ENCODE measurements at places on chromosomes 11 and 22.

DNA sequence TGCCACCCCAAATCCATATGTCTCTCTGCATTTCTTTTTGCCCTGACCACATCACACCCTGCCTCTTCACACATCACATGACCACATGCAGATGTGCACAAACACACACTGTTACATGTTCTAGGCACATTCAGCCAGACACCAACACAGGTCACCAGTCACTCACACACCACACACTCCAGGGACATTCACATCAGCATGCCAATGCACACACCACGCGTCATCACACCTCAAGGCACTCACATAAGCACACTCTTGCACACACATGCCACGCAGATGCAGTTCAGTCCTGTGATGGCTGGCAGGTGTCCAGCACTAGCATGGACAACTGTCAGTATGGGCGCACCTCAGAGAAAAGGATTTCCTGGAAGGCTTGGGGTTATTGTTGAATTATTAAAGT, 77.0 kb upstream of the MYOD1 start:
- no peak for DNase-seq

- no peak for DNase-seq
These were observed 45.4 kb downstream of the TP53I11 start for GRCh38 chr11:44905131-44905866.

- DNase-seq = no peak
These were observed 6.2 kb downstream of the PICALM start for GRCh38 chr11:86062719-86063118.

- peak; percentile 33 for DNase-seq
These were observed 388 bp downstream of the HINFP start for GRCh38 chr11:119121811-119122124.

- no peak for DNase-seq
These were observed 32.9 kb upstream of the FSHB start for GRCh38 chr11:30197869-30198268.

DNA sequence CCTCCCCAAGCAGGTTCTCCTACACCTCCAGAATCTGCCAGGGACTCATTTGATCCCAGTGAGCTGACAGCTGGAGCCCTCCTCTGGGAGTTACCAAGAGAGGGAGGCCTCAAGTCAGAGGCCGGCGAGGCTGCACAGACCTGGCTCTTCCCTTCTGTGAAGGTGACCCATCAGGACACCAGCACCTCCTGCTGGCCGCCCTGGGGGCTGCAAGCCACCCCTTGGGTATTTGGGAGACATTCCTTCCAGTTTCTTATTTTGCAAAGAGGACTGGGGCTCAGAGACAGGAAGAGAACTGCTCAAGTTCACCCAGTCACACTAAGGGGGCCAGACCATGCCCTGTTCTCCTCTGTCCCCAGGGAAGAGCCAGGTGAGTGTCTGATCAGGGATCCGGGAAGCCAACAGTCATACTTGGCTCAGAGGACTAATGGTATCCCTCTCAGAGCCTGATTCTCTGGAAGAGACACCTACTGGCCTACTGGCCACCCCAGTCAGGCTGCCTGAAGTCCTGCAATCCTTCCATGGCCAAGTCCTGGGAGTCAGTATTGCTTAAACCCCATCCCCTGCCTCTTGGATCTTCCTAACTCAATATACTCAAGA, 40.5 kb upstream of the RIC3 start:
- DNase-seq = no peak

DNA sequence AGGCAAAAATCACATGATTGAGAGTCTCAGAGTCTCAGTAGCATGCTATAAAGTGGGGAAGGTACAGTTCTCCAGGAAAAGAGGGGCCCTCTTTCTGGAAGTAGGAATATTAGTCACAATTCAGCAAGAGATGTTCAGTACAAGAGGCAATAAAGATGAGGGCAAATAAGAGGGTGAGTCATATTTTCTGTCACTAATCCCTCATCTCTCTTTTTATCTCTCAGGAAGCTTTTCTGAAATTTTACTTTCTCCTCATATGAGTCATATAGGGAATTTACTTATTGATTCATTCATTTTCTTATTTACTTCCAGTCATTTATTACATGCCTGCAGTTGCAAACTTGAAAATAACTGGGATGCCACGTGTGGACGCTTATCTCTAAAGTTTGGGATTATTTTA, 3.4 kb upstream of the NXPE1 start:
- no peak for DNase-seq

- peak; percentile 19 for DNase-seq
These were observed at the start of gene TUB for GRCh38 chr11:8080674-8081590. TUB (plus strand) TSS chr11:8081211; CDS start chr11:8081511, 300 bp downstream.

- no peak for DNase-seq
These were observed 230.9 kb upstream of the SESN3 start for GRCh38 chr11:95461858-95462257.

- DNase-seq = no peak
These were observed 146.2 kb downstream of the TBC1D22A start for GRCh38 chr22:46908641-46909107.

GRCh38 chr11:82007521-82007920, 726.1 kb downstream of the FAM181B start:
- DNase-seq = no peak

DNA sequence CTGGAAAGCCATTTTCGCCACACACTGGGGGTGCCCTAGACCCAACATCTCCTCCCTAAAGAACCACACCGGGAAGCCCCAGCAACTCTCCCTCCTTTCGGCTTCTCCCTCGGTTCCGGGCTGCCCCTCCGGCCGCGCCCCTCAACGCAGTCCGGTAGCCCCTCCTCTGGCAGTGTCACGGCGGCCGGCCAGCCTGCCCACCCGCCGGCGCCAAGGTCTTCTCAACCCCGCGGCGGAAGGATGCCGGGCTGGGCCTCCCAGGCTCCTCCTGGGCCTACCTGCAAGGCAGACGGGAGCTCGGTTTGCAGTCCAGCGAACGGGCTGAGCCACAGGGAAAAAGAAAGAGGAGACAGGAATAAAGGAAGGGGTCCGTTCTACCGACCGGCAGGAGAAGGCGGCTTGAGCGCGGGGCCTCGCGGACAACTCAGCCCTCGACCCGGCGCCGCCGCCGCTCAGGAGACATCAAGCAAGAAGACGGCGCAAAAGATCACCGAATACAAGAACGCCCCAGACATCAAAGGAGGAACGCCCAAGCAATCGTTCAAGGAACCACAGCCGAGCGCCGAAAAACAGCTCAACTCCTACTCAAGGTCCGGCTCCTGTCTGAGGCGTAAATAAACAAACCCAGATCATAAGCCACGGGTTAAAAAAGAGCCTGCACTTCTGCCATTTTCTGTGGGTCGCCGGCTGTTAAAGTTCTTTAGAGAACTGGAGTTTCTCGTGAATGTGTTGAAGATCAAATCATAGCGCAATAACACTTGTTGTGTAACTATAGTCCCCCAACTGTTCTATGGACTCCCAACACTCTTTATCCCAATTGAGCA, at the start of gene AMBRA1:
TSS of gene AMBRA1 (minus strand) at position 474 of the 824 bp plus-strand sequence. CDS start 45,643 bp downstream, outside the sequence.
- DNase-seq = peak; percentile 77

DNA sequence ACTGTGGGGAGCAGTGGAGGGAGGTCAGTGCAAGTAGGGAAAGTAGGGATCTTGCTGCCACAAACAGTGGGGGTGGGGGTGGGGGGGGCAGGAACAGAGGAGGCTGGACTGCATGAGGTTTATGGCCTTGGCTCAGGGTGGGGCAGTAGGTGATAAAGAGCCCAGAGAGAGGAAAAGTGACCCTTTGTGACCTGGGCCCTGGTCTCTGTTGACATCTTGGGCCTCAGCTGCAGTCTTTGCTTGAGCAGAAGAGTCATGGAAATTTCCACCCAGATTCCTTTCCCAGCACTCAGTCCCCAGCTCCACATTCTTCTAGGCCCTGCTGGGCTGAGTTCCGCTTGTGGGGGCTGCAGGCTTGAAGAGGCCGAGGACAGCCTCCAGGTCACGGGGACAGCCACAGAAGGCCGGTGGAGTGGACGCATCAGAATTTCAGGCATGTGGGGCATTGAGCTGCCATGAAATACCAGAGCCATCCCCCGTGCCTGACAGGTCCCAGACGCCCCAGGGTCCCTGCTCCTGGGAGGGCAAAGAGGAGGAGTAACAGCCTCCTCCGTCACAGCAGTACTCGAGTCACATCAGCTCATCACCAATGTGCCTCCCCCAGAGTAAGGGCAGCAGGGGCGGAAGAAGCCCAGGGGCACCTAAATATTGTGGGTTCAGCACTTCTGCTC, 9.7 kb upstream of the MALAT1 start:
- DNase-seq = no peak

DNA sequence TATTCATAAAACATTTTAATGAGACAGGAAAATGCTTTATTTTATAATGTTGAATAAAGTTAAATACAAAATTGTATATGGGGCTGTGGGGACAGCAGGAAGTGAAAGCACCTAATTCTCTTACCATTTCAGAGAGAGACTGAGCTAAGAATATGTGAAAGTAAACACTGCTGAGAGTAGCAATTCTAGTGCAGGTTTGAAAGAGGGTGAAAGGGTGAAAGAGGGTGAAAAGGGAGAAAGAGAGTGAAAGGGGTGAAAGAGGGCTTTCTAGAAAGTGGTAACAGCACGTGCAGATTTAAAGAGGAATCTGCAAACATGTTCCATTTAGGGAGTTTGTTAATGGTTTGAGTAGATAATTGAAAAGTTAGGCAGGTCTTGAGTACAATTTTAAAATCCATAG, 652.0 kb upstream of the CCDC90B start:
- no peak for DNase-seq

DNA sequence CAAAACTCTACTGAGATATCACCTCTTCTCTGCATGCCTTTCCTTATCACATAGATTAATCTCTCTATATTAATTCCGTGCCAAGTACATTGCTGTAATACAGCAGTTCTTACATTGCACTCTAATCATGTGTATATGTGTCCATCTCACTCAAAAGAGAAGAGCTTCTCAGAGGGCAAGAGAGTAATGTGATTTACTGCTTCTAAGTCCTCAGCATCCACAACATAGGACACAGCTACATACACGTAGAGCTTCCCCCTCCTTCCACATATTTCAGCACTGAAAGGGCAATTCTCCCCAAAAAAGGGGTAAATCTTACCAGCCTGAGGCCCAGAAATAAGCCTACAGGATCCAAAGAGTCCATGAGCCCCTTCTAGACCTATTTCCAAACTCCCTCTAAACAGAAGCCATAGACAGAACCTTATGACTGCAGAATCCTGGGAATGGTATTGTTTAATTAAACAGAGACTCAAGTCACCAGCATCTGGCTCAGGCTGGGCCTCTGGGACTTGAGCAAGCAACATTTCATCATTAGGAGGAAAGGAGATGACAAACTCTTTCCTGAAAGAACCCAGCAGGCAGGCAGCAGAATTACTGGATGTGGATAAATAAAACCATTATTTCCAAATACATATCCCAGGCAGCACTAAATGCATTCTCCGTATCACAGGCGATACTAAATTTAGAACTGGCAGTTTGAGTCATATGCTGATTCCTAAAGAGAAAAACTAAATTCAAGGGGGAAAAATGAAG, 87.2 kb downstream of the KCNC1 start:
- DNase-seq = no peak

- DNase-seq = no peak
These were observed 29.2 kb upstream of the POGLUT3 start for GRCh38 chr11:108527382-108527781.

GRCh38 chr11:102199673-102200072, 89.4 kb downstream of the YAP1 start:
- no peak for DNase-seq

DNA sequence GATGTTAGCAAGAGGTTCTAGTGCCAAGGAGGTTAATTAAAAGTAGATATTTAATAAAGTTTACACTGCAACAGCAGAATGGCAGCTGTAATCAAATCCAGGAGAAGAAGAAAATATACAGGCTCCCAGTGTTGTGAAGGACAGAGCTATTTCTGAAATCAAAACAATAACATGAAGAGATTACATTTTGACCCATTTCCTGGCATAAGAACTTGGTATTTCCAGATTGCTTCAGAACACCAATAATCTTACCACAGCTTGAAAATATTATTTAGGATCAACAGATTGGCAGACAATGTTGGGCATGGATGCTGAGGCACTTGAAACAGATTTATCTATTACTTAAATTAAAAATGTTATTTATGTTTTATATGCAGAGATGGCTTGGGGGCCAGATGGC, 692.5 kb downstream of the KCNA4 start:
- DNase-seq = no peak

DNA sequence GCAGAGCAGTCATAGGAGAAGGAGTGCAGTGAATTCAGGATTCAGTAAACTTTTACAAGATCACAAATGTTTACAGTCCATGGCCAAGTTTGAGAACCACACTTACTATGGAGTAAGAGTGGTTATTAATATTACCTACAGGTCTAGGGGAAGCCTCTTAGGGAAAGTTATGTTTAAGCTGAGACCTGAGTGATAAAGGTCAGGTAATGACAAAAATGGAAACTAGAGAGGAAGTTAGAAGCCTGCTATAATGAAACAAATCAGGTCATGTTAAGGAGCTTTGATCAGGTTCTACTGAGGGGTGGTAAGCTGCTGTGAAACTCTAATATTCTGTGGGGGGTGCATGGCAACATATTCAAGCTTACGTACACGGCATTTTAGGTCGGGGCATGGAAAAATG, 32.5 kb upstream of the SLC22A9 start:
- no peak for DNase-seq

- DNase-seq = no peak
These were observed 940.4 kb downstream of the DLG2 start for GRCh38 chr11:84686716-84687115.

- DNase-seq = no peak
These were observed 27.0 kb upstream of the MICAL2 start for GRCh38 chr11:12083380-12083779.

- no peak for DNase-seq
These were observed 11.3 kb downstream of the CECR2 start for GRCh38 chr22:17380359-17381087.

DNA sequence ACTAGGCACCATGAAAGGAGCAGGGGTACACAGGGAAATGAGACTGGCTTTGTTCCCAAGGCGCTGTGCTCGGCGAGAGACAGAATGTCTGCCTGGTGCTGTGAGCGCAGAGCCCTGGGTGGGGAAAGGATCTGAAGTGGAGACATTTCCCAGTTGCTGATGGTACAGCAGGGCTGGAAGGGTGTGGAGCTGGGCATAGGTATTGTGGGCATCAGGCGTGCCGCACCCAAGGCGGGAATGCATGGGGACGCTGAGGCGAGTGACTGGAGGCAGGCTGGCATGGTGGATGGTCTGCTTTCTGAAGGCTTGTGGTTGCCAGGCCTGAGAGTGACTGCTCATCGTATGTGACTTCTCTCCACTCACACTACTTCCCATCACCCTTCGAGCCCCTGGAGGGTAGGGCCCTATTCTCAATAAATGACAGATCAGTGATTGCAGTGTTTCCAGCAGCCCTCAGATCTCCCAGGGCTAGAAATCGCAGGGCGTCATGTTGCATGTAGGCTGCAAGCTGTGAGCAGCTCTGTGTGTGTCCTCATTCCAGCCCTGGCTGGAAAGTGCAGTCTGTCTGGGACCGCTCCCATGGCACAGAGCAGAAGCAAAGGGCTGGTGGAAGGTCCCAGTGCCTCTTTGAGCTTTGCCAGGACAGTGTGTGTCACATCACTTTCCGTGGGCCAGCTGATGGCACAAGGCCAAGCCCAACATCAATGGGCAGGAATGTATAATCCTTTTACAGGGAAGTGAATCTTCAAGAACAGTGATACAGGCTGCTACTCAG, 67.7 kb downstream of the TBC1D22A start:
- no peak for DNase-seq

GRCh38 chr11:86369668-86370067, 5.0 kb upstream of the CCDC81 start:
- no peak for DNase-seq
